ENCODE measurements at places on chromosomes 5 and 9. TPM values are rescaled to one million over a fixed set of nuclear protein-coding genes. Genes with fewer than 3 reads are reported as not detected.

DNA sequence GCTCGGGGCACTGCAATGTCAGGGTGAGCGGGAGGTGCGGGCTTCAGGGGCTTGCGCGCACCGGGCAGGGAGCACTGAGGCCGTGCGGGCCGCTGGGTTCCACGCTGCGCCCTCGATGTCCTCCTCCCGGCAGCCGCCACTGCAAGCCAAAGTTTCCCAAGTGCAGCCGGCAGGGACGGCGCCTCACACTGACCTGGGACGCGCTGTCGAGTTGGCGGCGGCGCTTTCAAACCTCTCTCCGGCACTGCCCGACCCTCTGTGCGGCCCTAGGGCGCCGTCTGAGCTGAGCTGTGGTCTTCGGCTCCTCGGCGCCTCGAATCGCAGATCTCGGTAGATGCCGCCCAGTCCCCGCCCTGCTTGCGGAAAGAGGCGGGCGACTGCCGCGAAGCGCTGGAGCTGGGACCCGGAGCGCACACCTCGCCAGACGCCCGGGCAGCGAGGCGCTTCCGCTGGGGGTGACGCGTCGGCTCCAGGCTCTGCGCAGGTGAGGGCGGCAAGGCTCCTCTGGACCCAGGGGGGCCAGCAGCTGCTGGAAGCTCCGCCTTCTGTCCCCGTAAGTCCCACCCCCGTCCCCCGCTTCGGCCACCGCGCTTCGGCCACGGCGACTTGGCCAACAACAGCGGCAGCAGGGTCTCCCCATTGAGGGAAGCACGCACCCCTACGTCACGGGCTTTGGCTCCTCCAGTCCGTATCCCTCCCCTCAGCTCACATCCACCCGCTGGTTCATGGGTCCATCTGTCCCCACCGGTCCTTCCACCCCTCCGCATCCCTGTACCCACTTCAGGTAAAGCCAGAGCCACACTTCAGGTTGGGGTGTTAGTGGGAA is at the start of gene ANKRD34B:
Gene ANKRD34B (minus strand): TSS at position 320 of the 826 bp plus-strand sequence. CDS start 10,261 bp downstream, outside the sequence.
- no peak for DNase-seq
- H3K27ac ChIP-seq = no peak within 1 kb of the TSS
- no peaks in the 10 kb centered on the region for H3K4me1 ChIP-seq
- no peaks in the 10 kb centered on the region for H3K36me3 ChIP-seq

The LRRC14B gene
- total RNA-seq = not detected

DNA sequence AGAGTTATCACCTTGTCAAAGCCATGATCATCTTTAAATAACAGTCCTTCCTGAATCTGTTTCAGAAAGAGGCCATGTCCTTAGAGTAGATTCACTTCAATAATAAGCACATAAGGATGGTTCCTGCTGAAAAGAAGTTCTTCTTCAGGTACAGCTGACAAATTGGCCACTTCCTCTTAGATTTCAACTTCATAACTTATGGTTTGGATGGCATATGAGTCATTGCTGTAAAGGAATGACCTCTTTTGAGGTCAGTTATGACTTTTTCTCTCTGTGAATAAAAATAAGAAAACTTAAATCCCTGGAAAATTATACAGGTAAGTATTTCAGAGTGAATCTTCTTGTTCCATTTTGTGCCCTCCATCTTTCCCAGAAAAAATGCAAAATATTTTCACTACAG is 555.3 kb upstream of the ZNF462 start:
- H3K4me3 ChIP-seq = no peak overlapping the region
- H3K36me3 ChIP-seq = no peaks in the 10 kb centered on the region
- no peaks in the 10 kb centered on the region for H3K27me3 ChIP-seq
- DNase-seq = no peak

The PCDHB15 gene
- 0.27 TPM for total RNA-seq

The BHMT2 gene
- total RNA-seq = 0.40 TPM

GRCh38 chr9:136847088-136847825 is 2.0 kb upstream of the PHPT1 start:
- peak overlapping the region; percentile 84 for H3K4me3 ChIP-seq
- peak overlapping the region; percentile 89 for H3K27ac ChIP-seq
- no peaks in the 10 kb centered on the region for H3K36me3 ChIP-seq
- peak; percentile 89 for DNase-seq

DNA sequence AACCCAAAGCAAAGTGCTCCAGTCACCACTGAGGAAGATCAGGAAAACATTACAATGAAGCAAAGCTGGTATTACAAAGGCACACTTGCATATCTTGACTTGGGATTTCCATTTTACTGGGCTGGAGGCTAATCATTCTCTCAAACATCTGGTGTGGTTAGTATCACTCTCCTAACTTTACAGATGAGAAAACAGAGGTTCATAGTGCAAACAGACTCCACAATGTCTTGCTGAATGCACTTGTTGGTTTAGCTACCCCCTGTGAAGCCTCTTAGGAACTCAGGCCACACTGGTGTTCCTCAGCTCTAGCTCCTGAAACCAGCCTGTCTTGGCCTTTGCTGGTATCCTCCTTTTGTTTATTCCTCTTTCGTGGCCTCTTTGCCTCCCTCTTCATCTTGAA is 29.5 kb upstream of the SMAD5 start:
- no peaks in the 10 kb centered on the region for H3K36me3 ChIP-seq
- no peak overlapping the region for H3K27ac ChIP-seq
- no peaks in the 10 kb centered on the region for H3K4me1 ChIP-seq
- no peaks in the 10 kb centered on the region for H3K27me3 ChIP-seq
- H3K4me3 ChIP-seq = no peak overlapping the region
- no peak for DNase-seq

The SLC4A9 gene
- total RNA-seq = not detected

The NME5 gene
- total RNA-seq = not detected

DNA sequence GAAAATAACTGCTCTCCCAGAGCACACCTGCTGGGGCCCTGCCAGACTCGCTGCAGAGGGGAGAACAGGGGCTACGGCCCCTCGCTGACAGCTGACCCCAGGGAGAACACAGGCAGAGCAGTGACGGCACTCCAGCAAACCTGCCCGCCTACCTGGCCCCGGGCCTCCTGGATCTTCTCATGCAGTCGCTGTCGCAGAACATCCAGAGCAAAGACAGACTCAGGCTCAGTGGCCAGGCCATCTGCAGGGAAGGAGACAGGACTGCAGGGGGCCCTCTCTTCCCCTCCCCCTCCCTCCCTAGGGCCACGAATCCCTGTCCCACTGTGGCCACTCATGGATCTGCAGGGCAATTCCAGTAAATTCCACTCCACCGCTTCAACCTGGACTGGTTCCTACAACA is 2.4 kb downstream of the SURF6 start:
- no peak overlapping the region for H3K4me3 ChIP-seq
- no peaks in the 10 kb centered on the region for H3K27me3 ChIP-seq

DNA sequence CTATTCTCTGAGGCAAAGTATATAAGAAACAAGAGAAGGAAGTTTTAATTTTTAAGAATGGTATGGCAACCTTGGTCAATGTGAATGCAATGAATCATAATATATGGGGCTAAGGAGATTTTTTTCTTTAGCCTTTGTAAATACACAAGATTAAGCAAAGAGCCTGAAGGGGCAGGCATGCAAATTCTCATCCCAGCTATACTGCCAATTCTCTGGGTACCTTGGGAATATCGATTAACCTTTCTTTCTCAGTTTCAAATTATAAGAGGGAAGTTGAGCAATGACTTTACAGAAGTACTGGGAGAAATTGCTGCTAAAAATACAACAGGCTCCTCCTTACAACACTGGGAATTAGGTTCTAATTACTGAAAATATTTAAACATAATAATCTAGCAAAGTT is 97.5 kb downstream of the MRPS27 start:
- no peak overlapping the region for H3K4me3 ChIP-seq
- DNase-seq = no peak
- H3K4me1 ChIP-seq = no peaks in the 10 kb centered on the region
- no peaks in the 10 kb centered on the region for H3K27me3 ChIP-seq
- no peaks in the 10 kb centered on the region for H3K36me3 ChIP-seq

- no peaks in the 10 kb centered on the region for H3K27me3 ChIP-seq
- H3K4me3 ChIP-seq = no peak overlapping the region
- H3K36me3 ChIP-seq = peaks cover 5% of the 10 kb centered on the region
- no peak for DNase-seq
Observed at GRCh38 chr5:310941-311434, 10.5 kb upstream of the AHRR start.

DNA sequence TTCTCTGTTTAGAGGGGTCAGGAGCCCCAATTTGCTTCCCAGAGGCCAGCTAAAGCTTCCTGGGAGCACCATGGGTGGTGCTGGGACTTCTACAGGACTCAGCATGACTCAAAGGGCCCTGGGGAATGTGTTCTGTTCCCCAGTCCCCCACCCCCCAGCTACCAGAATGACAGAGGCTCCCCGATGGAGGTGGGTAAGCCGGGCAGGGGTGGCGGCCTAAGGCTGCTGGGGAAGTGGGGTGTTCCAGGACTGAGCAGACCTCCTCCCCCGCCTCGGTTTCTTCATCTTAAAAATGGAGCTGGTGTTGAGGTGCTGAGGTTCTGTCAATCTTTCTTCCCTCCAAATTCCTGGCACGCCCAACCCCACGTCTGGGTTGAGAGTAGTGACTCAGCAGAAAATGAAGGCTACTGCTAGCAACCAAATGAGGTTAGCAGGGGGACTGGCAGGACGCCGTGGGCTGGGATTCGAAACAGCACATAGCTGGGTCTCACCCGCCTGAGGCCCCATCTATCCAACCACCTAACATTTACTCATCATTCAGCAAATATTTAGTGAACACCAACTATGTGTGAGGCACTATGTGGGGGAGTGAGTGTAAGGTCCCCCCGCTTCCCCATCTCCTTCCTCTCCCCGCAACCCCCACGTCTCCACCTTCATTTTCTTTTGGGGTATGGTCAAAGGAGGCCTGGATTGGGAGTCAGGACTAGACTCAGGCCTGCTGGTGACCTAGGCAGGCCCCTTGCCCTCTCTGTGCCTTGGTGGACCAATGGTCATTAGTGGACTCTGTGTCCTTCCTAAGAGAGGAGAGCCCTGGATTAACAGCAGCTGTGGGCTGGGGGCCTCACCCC is 50.2 kb downstream of the C9orf50 start:
- peaks cover 11% of the 10 kb centered on the region for H3K27me3 ChIP-seq
- H3K4me3 ChIP-seq = no peak overlapping the region
- peak overlapping the region; percentile 44 for H3K27ac ChIP-seq

- H3K27me3 ChIP-seq = no peaks in the 10 kb centered on the region
- no peak for DNase-seq
- H3K27ac ChIP-seq = no peak overlapping the region
- no peaks in the 10 kb centered on the region for H3K36me3 ChIP-seq
Observed at GRCh38 chr5:86124333-86124732, 493.4 kb upstream of the COX7C start.

DNA sequence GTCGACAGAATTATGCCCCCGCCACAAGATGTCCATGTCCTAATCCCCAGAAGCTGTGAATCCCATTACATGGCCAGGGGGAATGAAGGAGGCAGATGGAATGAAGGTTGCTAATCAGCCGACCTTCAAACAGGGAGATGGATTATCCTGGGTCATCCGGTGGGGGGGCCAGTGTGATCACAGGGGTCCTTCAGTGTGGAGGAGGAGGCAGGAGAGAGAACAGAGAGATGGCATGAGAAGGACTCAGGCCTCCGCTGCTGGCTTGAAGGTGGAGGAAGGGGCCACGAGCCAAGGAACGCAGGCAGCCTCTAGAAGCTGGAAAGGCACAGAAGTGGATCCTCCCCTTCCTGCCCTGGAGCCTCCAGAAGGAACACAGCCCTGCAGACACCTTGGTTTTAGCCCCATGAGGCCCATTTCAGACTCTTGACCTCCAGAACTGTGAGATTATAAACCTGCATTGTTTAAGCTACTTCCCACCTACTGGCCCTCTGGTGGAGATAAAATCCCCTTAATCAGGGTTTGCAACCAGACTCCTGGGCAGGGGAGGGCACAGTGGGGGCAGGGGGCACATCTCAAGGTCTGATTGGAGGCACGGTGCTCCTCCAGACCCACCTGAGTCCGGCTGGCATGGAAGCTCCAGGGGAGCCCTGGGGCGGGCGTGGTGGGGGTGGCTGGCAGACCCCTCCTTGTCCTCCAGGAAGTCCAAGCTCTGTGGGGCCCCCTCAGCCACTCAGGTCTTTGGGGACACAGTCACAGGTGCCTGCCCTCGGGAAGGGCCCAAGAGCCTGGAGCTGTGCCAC is 13.8 kb downstream of the PTGES2 start:
- peak overlapping the region; percentile 94 for H3K27ac ChIP-seq
- H3K4me1 ChIP-seq = peaks cover 20% of the 10 kb centered on the region
- peak overlapping the region; percentile 32 for H3K4me3 ChIP-seq
- no peaks in the 10 kb centered on the region for H3K27me3 ChIP-seq
- H3K36me3 ChIP-seq = no peaks in the 10 kb centered on the region
- no peak for DNase-seq

The PCDHA1 gene
- not detected for total RNA-seq

- H3K27me3 ChIP-seq = no peaks in the 10 kb centered on the region
- no peaks in the 10 kb centered on the region for H3K36me3 ChIP-seq
- no peak for DNase-seq
Observed at GRCh38 chr9:98251551-98251950, 3.9 kb downstream of the TBC1D2 start.

- H3K4me3 ChIP-seq = no peak overlapping the region
- H3K36me3 ChIP-seq = no peaks in the 10 kb centered on the region
- peak overlapping the region; percentile 92 for H3K27ac ChIP-seq
- H3K4me1 ChIP-seq = peaks cover 14% of the 10 kb centered on the region
- no peaks in the 10 kb centered on the region for H3K27me3 ChIP-seq
- peak; percentile 74 for DNase-seq
Observed at GRCh38 chr9:89999176-89999533, 394.3 kb downstream of the GADD45G start.

DNA sequence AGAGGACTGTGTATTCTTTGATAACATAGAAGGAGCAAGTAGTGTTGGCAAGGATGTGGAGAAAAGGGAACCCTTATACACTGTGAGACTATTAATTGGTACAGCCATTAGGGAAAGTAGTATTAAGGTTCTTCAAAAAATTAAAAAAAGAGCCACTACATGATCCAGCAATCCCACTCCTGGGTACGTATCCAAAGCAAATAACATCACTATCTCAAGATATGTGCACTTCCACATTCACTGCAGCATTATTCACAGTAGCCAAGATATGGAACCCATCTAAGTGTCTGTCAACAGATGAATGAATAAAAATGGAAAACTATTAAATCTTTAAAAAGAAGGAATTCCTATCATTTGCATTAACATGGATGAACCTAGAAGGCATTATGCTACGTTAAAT is 693.2 kb upstream of the RIOK2 start:
- H3K27ac ChIP-seq = no peak overlapping the region
- H3K4me3 ChIP-seq = no peak overlapping the region
- DNase-seq = no peak

DNA sequence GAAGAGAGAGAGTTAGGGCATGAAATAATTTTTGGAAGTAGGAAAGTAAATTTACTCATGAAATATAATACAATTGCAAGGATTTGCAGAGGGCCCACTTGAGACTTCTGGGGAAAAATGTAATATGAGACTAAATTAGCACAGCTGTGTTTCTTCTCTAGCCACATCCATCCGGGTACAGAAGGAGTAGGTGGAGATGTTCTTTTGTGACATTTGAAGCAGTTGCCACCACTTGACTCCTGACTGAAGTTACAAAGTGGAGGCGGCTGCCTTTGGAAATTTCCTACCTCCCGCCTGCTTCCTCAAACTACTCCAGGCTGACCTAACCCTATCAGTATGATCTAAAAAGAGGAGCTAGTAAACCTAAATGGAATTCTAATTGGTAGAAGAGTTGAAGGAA is 58.1 kb upstream of the SHISAL2B start:
- no peak for DNase-seq
- no peak overlapping the region for H3K27ac ChIP-seq
- H3K27me3 ChIP-seq = no peaks in the 10 kb centered on the region
- H3K36me3 ChIP-seq = no peaks in the 10 kb centered on the region
- H3K4me3 ChIP-seq = no peak overlapping the region
- H3K4me1 ChIP-seq = no peaks in the 10 kb centered on the region

Data from colonic mucosa (tissue), 4 donors.